Inflammatory macrophage treated with lipopolysaccharide for 4 hours (primary cell): ENCODE measurements at places on chromosomes 7 and 10.

- no peak for DNase-seq
Measured at GRCh38 chr7:33716581-33717477, 188.5 kb upstream of the BMPER start.

DNA sequence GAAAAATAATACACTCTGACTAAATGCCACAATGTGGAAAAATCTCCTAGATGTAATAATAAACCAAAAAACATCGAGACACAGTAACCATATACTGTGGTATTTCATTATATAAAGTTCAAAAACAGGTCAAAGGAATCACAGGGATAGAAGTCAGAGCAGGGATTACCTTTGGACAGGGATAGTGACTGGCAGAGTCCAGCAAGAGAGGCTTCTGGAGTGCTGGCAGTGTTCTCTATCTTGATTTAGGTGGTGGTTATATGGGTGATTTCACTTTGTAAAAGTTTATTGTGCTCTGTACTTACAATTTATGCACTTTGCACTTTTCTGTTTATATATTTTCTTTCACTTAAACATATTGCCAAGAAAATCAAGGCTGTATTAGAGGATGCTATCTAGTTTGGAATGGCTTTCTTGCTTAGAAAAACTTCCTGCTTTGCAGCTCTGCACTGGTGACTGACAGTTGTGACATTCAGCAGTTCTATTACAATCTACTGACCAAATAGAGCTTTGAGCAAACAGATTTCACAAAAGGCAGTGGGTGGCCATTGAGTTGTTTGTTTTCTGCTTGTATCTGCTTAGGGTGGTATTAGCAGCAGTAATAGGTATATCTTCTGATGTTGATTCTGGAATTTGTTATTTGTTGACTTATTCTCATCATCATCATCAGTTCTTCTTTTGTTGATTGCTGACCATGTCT, 263.6 kb upstream of the LRGUK start:
- DNase-seq = peak; percentile 28

DNA sequence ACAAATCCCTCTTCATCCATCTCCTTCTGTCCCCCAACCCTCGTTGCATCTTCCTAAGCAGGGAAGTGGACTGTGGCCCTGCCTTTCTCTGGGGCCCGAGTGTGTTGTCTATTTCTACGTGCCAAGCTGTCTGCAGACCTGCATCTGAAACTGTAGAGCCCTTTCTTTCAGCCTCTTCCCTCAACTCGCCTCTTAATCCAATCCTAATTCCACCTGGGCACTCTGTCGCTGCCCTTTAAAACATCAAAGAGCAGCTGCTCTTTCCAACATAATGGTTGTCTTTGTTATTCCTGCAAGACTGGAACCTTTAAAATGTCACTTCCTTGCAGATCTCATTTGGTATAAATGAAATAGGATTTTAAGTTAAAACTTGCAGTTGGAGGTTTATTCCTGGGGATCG, 21.5 kb upstream of the ADAM12 start:
- no peak for DNase-seq

GRCh38 chr7:24812305-24812945, 55.2 kb upstream of the GSDME start:
- peak; percentile 46 for DNase-seq

GRCh38 chr7:45569290-45569685, 4.9 kb upstream of the ADCY1 start:
- no peak for DNase-seq

- no peak for DNase-seq
Measured at GRCh38 chr10:131549116-131549515, 237.6 kb upstream of the TCERG1L start.

DNA sequence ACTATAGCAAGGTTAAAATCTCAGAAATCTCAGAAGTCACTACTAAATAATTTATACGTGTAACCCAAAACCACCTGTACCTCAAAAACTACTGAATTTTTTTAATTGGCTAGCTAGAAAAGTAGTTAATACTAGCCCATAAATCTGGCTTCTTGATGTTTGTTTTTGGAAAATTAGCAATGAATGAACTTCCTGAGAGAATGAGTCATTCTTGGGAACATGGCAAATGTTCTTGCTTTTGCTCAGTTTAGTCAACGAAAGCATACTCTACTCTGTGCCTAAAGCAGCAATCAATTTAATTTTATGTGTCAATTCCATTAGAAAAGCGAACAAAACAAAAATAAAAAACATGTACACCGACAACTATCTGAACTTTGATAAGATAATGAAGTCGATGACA, 69.2 kb downstream of the SEMA3E start:
- no peak for DNase-seq

DNA sequence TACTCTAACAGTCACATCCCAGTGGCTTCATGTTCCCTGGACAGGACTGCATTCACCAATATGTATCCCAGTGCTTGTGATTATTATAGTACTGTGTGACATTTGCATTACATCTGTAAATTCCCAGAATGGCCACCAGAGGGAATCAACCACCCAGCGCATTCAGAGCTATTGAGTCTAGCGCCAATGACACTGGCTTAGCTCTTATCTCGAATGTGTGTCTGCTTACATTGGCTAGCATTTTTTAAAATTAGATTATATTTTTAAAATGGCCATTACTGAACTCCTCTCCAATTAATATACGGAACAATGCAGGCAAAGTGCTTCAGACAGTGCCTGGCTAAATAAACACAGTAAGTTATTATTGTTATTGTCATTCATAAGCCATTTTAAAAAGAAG, 36.3 kb downstream of the TRIL start:
- DNase-seq = peak; percentile 71

GRCh38 chr10:98457721-98458120, 11.0 kb upstream of the HPS1 start:
- no peak for DNase-seq

DNA sequence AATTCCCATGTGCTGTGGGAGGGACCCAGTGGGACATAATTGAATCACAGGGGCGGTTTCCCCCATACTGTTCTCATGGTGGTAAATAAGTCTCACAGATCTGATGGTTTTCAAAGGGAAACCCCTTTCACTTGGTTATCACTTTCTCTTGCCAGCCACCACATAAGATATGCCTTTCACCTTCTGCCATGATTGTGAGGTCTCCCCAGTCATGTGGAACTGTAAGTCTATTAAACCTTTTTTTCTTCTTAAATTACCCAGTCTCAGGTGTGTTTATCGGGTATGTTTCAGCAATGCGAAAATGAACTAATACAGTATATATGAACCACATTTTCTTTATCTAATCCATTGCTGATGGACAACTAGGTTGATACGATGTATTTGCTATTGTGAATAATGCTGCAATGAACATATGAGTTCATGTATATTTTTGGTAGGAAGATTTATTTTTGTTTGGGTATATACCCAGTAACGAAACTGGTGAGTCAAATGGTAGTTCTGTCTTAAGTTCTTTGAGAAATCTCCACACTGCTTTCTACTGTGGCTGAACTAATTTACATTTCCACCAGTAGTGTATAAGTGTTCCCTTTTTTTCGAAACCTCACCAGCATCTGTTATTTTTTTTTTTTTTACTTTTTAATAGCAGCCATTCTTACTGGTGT, 70.0 kb upstream of the HGF start:
- DNase-seq = peak; percentile 84
